Large intestine (tissue), 12 donors: ENCODE measurements at places on chromosomes 3 and 15.

DNA sequence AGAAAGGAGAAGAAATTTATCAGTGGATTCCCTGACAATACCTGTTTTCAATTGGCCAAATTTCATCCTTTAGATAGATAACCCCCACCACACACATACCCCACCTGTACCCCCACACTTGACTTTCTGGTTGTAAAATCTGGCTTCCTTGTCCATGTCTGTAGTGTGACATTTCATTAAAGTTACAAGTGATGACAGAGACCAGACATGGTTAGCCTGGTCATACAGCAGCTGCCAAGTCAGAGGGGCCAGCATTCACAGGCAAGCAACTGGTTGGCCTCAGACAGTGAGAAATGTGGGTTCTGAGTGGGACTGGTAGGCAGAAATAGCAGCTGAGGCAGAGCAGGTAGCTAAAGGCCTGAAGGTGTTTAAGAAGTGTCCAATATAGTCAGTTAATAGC lies 238.6 kb upstream of the SOX14 start:
- no peak for DNase-seq

- DNase-seq, result no peak
Measured at GRCh38 chr15:76844096-76844495, 61.0 kb downstream of the SCAPER start.

- no peak for DNase-seq
Measured at GRCh38 chr3:122476532-122476931, 38.2 kb downstream of the KPNA1 start.

DNA sequence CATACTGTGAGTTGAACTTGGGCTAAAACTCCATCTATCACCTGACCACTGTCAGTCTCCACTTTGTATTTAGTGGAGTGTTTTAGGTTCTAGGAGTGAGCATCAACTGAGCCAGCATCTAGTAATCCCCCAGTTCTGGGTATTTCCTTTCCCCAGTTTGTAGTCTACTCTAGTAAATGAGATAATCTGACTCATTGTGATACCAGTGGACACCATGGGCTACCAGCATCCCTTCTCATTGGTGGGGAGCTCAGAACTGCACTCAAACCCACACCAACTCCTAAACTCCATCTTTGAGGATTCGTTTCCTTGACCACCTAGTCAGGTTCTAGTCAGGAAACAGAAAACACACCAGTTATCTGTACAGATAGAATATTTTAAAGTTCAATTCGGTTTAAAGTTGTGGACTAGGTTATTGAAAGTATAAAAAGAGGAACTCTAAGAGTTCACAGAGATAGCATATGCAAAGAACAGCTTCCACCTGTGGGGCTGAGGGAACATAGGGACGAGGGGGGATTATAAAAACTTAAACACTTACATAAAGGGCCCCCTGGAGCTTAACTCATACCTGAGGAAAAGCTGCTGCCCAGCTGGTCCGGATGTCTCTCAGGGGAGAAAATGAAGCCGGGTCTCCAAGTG lies 36.0 kb downstream of the LEO1 start:
- DNase-seq, result no peak

DNA sequence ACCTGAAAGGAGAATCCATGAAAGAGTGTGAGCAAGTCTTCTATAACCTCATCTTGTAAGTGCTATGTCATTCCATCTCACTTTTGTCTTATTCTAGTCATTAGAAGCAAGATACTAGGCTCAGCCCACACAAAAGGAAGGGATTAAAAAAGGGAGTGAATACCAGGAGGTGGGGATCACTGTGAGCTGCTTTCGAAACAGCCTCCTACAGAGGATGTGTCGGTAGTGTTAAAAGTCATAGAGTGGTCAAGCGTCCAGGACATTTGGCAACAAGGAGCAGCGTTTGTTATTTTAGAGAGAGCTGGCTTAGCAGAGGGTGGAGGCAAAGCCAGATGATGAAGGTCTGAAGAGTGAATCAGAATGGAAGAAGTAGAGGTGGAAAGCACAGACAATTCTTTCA lies 11.7 kb upstream of the ZNF148 start:
- no peak for DNase-seq

DNA sequence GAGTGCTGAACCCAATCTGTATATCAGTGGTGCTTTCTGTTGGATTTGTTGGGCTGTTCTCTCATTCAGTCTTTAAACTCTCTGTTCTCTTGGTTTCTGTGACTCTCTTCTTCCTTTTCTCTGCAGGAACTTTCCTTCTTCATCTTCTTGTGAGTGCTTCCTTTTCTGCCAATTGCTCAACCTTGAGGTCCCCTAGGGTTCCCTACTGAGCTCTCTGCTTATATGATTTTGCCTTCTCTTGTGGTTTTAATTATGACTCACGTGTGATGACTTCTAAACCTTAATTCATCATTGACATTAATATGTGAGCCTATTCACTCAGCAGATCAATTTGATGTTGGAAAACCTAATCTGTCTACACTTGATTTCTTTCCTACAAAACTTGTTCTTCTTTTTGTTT lies 39.4 kb downstream of the MOBP start:
- no peak for DNase-seq

DNA sequence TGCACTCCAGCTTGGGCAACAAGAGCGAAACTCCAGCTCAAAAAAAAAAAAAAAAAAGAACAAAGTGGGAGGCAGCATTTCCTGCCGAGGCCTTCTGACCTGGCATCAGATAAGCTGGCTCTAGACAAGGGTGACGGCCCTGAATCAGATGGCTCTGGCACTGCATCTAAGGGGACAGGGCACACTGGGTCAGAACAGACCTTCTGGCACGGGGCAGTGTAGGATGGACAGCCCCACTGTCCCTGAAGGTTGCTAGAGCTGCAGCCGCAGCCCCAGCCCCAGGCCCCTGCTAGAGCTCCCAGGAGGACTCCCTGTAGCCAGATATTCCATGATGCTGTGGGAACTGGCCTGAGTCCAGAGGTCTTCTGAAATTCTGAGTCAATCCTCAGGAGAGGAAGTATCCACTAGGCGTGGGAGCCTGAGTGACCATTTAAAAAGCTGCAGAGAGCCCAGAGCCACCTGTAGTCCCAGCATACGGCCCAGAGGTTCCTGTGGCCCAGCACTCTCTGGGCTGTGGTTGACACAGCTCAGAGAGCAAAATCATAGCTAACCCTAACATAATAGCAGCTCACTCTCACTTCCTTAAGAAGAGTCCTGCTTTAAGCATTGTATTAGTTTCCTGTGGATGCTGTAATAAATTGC lies 69.2 kb upstream of the MFGE8 start:
- no peak for DNase-seq

GRCh38 chr3:54530944-54531343 lies 396.9 kb downstream of the LRTM1 start:
- DNase-seq, result no peak
